Neural progenitor cell (in vitro differentiated cells): ENCODE measurements at places on chromosomes 13 and 19. TPM values are rescaled to one million over a fixed set of nuclear protein-coding genes. Genes with fewer than 3 reads are reported as not detected.

ZNF527 gene
- 7.1 and 8.6 TPM in 2 replicates for total RNA-seq

PSG2 gene
- not detected in 2 replicates for total RNA-seq

GRK1 gene
- total RNA-seq, result 0.40 TPM in 1 of 2 replicates, not detected in the other

FAM83E gene
- total RNA-seq, result 0.06 and 2.6 TPM in 2 replicates

POU4F1 gene
- total RNA-seq, result 1.6 and 2.0 TPM in 2 replicates

DNA sequence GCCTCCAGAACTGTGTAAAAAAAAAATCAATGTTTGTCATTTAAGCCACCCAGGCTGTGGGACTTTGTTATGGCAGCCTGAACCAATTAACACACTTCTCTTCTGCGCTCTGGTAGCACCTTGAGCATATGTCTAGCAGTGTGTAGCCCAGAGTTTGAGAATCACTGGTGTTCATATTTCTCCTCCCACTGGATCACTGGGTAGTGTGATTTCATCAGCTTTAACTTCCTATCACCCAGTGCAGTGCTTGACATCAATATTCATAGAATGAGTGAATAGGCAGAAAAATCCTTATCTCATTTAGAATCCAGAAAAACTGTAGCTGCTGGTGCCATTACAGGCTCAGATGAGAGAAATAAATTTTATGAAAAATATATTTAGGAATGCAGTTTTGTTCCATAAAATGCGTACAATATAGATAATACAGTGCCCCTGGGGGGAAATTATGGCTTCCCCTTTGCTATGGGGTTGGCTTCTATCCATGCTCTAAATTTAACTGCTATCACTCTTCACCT is 30.7 kb upstream of the WASF3 start:
- peaks cover 59% of the 10 kb centered on the region for H3K4me1 ChIP-seq
- no peak overlapping the region for H3K27ac ChIP-seq
- H3K27me3 ChIP-seq, result no peaks in the 10 kb centered on the region
- H3K4me3 ChIP-seq, result no peak overlapping the region
- H3K36me3 ChIP-seq, result no peaks in the 10 kb centered on the region

DNA sequence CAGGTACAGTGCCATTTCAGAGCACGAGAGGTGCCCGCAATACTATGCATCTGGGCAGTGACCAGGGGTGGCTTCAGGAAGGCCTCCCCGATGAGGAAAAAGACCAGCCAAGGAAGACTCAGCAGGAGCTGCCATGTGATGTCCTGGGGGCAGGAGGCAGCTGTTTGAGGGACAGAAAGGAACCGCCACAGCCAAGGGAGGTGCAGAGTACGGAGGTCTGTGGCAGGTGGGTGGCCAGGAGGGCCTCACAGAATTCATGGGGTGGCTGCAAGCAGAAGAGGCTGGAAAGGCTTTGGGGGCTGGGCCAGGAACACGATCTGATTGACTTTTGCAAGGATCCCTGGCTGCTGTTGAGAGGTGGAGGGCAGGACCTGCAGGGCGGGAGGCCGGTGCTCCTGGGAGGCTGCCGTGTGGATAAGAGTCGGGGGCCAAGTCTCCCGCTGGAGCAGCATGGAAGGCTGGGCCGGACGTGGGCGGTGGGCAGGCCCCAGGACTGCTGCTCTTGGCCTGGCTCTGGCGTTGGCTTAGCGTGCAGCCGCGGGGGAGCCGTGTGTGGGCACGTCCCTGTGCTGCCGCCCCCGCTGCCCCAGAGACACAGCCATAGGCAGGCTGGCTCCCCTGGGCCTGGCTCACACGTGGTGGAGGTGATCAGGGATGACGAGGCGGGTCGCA is 29.1 kb downstream of the CEBPA start:
- H3K4me1 ChIP-seq, result peaks cover 38% of the 10 kb centered on the region
- H3K27ac ChIP-seq, result no peak overlapping the region
- no peaks in the 10 kb centered on the region for H3K36me3 ChIP-seq
- H3K27me3 ChIP-seq, result no peaks in the 10 kb centered on the region
- no peak for DNase-seq

DNA sequence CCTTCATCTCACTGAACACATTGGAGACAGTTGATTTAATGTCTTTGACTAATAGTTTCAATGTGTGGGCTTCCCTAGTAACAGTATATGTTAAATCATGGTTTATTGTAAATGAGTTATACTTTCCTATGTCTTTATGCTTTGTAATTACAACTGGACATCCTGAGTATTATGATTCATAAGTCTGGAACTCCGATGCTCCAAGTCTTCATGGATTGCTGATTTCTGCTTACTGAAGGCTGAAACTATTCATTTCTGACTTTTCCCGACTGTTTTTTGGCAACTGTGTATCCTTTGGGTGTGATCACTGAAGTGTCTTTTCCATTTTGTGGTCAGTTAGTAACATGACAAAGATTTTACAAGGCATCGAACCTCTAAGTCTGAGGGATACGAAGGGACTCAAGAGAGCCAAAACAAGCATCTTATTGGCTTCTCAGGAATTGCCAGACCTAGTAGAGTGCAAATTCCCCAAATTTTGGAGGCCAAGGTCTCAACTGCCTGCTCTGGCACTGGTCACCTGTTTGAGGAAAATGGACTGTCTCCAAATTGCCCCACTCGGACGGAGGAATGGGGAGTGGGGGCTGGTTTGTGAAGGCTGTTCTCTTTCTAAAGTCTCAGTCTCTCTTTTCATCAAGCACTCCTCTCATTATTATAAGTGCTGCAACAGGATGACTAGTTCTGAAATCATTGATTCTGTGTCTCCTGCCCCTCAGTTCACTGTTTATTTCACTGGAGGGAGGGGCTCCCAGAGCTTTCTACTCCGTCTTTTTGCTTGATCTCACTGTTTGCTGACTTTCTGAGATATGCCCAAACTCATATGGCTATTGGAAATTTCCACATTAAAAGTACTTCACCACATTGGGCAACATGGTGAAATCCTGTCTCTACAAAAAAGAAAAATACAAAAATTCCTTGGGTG is 20.2 kb upstream of the CD70 start:
- no peaks in the 10 kb centered on the region for H3K4me1 ChIP-seq
- no peaks in the 10 kb centered on the region for H3K36me3 ChIP-seq
- H3K27me3 ChIP-seq, result peaks cover 12% of the 10 kb centered on the region
- DNase-seq, result no peak

- peaks cover 15% of the 10 kb centered on the region for H3K27me3 ChIP-seq
- no peak for DNase-seq
- no peak overlapping the region for H3K27ac ChIP-seq
- no peaks in the 10 kb centered on the region for H3K36me3 ChIP-seq
- H3K4me3 ChIP-seq, result no peak overlapping the region
Observed at GRCh38 chr19:9996541-9996940, 13.8 kb downstream of the COL5A3 start.

GRCh38 chr19:57342582-57342981 is 8.5 kb upstream of the ZNF304 start:
- no peak overlapping the region for H3K4me3 ChIP-seq
- no peak for DNase-seq
- peaks cover 54% of the 10 kb centered on the region for H3K27me3 ChIP-seq
- H3K36me3 ChIP-seq, result no peaks in the 10 kb centered on the region
- no peaks in the 10 kb centered on the region for H3K4me1 ChIP-seq

DNA sequence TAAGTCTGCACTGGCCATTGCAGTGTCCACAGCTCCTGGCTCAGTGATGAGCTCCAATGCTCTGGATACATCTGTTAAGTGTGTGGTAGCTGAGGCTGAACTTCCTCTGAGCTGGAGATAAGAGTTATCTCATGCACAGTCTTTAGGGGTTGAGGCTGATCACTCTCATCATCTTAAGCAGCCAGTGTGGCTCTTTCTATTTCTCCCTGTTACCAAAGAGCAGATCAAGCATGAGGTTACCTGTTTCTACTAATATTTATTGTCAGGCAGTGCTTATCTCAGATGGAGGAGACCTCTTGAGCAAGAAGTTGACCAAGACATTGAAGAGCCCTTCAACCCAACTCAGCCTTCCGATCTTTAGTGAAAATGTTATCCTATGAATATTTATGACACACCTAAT is 6.6 kb upstream of the OR10H2 start:
- H3K36me3 ChIP-seq, result no peaks in the 10 kb centered on the region
- H3K4me3 ChIP-seq, result no peak overlapping the region
- no peaks in the 10 kb centered on the region for H3K27me3 ChIP-seq
- no peaks in the 10 kb centered on the region for H3K4me1 ChIP-seq
- H3K27ac ChIP-seq, result no peak overlapping the region

- no peak overlapping the region for H3K27ac ChIP-seq
- no peaks in the 10 kb centered on the region for H3K4me1 ChIP-seq
- no peak overlapping the region for H3K4me3 ChIP-seq
Observed at GRCh38 chr13:94232161-94232950, 247.1 kb downstream of the DCT start.

DNA sequence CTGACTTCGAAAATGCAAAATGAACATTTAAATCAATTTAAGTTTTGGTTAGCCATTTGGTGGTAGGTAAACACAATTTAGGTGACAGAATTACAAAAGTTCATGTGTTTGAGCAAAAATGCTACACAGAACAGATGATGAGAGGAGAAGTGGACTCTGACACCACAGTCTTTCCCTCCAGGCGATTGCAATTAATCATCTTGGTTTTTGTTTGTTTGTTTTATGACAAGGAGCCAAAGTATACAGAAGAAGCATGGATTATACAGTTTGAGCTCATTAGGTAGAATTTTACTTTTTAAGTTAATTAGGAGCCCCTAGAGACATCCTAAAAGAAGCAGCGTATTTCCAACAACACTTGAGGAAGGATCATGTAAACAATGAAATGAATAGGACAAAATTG is 49.3 kb upstream of the FREM2 start:
- H3K27me3 ChIP-seq, result no peaks in the 10 kb centered on the region
- H3K27ac ChIP-seq, result no peak overlapping the region
- H3K4me3 ChIP-seq, result no peak overlapping the region
- no peaks in the 10 kb centered on the region for H3K4me1 ChIP-seq
- no peaks in the 10 kb centered on the region for H3K36me3 ChIP-seq
